ENCODE measurements at places on chromosomes 5 and 9.

GRCh38 chr9:92385953-92386352 is 18.4 kb downstream of the OGN start:
- no peak for DNase-seq

DNA sequence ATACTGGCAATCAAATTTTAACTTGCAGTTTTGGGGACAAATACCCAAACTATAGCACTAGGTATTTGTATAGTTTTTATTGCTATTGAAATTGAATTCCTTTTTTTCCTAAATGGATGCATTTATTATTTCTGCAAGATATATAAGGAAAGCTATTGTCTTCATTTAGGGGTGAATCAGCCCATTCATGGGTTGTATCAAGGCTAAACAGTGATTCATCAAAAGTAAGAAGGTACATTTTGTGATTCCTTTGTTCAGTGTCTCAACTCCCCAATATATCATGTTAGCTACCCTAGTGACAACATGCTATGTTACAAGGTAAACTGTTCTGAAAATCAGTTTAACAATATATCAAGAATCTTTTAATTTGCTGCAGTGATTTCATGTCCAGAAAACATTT is 185.7 kb downstream of the PLK2 start:
- no peak for DNase-seq

- DNase-seq: no peak
Measured at GRCh38 chr5:32794086-32794485, 83.0 kb downstream of the NPR3 start.

DNA sequence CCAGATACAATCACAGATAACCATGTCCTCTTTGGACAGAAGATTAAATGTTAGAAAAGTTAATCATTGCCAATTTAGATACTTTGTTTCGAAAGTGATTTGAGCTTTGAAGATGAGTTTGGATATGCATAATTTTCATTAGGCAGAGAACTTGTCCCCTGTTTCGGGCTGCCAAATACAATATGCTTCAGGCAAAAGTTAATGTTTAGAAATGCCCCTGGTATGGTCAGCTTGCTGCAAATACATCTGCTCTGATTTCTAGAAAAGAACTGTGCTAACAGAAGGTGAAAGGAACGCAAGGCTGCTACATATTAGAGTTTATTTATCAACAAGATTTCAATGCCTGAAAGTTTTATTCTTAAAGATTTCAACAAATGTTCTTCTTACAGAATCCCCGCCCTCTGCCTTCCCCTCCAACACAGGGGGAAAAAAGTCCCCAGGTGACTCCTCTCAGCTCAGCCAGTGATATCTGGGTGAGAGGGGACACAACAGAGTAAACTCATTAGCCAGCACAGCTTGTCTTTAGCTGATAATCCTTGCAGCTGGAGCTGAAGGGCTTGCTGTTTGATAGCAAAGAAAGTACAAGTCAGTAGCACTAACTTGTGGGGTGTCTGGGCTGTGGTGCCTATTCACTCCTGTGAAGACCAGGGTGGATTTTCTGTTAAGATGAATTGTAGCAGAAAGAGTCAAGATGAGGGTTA is 435.7 kb downstream of the DMAC1 start:
- no peak for DNase-seq

Data from neural crest cell (in vitro differentiated cells).